A549 treated with RU486 at 1 μM for 4 hours (cell line): ENCODE measurements at places on chromosomes 16 and 17. TPM values are rescaled to one million over a fixed set of nuclear protein-coding genes. Genes with fewer than 3 reads are reported as not detected.

PRSS53 gene
- 0.61 to 1.4 TPM (median 1.1 TPM) in 5 replicates for total RNA-seq

TEKT1 gene
- total RNA-seq = 0.06 to 0.12 TPM in 2 of 5 replicates, not detected in the others

SLC38A10 gene
- total RNA-seq = 47.7 to 79.4 TPM (median 72.3 TPM) in 5 replicates

SLC46A1 gene
- total RNA-seq = 16.1 to 21.6 TPM (median 20.2 TPM) in 5 replicates

SPN gene
- 0.01 TPM in 1 of 5 replicates, not detected in the others for total RNA-seq
